ENCODE measurements at places on chromosomes 13 and 19.
A peak's percentile ranks its signal among the peaks of the same experiment; 100 is the strongest.

- no peak for DNase-seq
Measured at GRCh38 chr19:55373306-55373992, 3.2 kb upstream of the TMEM190 start.

- DNase-seq = no peak
Measured at GRCh38 chr13:94129490-94129894, 350.0 kb downstream of the DCT start.

GRCh38 chr13:27276188-27276587, 5.6 kb downstream of the RASL11A start:
- no peak for DNase-seq

DNA sequence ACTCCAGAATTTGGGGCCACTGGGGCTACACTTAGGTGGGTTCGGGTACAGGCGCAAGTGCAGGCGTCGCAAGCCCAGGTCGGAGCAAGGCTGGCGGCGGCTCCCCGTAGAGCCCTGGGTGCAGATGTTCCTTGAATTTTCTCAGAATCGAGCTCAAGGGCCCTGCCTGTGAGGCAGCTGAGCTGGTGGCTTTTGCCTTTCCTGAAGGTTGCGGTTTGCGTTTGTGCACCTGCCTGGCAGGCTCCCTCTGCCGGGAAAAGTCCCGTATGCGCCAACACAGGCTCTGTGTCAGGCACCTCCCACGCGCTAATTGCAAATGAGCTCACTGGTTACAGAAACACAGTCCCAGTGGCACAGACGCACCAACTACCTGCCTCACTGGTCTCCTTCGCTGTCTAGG, 5.9 kb downstream of the DOHH start:
- peak; percentile 42 for DNase-seq

- DNase-seq = no peak
Measured at GRCh38 chr13:62643007-62643483, 1227.4 kb upstream of the PCDH20 start.

DNA sequence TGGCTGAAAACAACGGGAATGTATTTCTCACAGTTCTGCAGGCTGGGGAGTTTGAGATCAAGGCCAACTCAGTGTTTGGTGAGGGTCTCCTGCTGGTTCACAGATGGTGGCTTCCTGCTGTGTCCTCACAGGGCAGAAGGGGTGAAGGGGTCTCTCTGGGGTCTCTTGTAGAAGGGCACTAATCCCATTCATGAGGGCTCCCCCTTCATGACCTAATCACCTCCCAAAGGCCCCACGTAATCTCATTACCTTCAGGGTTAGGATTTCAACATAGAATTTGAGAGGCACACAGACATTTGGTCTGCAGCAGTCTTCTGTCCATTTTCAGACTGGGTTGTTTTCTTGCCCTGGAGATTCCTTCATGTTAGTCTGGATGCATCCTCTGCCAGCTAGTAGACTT, 11.6 kb downstream of the ZNF444 start:
- DNase-seq = no peak

DNA sequence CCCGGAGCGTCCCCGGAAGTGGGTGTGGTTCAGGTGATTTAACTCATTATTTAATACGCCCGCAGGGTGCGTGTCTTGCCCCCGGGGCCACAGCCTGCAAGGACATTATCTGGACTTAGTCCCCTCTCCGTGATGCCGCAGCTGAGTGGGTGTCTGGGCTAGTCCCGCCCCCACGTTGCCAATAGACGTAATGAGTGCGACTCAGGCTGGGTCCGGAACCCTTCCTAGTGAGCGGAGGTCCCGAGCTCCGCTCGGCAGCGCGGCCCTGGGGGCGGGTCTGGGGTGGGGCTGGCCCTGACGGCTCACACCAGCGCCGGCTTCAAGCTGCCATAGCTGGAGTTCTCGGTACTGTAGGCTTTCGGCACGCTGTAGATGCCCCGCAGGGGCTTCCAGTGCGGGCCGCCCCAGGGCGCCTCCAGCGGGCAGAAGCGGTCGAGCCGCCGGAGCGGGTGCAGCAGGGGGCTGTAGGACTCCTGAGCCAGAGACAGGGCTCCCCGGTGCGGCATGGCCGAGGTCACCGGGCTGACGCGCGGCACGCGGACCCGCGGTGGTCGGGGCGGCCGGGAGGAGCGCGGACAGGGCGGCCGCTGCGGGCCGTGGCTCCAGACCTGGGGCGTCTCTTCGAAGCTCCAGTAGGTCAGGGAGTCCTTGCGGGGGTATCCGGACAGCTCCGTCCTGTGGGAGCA, 918 bp upstream of the LHB start:
- DNase-seq = no peak

- no peak for DNase-seq
Measured at GRCh38 chr13:28043224-28043623, 54.7 kb upstream of the URAD start.

DNA sequence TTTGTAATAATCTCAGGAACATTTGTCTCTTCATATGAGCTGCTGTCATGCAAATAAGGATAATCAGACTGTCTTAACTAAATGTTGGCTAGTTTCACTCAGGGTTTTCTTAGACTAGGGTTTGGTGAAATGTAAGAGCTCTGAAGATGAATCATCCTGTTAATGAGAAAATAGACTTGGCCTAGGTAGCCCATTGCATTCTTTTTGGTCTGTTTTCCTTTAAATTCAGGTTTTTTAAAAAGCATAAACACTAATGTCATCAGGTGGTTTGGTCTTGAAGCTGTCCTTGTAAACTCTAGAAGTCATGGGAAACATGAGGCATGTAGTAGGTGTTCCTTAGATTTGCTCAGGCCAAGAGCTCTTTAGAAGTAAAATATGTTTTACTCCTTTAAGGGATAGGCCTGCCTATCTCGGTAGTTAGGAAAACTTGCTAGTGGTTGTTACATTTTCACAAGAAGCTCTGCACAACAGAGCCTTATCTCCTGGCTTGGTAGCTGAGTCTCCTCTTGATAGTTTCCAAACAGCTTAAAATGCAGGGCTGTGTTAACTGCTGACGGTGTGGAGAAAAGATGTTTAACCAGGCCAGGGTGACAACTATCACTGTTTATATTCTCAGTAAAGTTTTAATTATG, 62.0 kb upstream of the C1QTNF9B start:
- DNase-seq = no peak

- no peak for DNase-seq
Measured at GRCh38 chr13:108268466-108269112, 929 bp upstream of the TNFSF13B start.

DNA sequence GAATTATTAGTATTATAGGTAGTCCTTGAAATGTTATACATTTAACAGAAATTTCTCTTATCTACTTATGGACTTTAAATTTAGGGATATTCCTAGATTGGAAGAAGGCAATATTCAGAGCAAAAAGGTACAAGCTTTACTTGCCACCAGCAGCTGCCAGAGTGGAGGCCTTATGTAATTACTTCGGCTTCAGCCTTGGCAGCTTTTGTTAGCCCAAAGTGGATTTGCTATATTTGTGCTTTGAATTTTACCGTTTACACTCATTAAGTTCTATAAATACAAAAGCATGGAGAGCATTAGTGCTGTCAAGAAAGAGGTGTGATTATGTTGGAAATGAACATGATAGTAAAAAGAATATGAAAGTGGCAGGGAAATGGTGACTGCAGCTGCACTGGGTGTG, 319.9 kb downstream of the ATP8A2 start:
- DNase-seq = no peak

All from activated naive CD4-positive, alpha-beta T cell (primary cell).